ENCODE measurements at places on chromosomes 13 and 19.

- DNase-seq = peak; percentile 61
Measured at GRCh38 chr19:56350416-56351045, 35.9 kb upstream of the ZSCAN5A start.

DNA sequence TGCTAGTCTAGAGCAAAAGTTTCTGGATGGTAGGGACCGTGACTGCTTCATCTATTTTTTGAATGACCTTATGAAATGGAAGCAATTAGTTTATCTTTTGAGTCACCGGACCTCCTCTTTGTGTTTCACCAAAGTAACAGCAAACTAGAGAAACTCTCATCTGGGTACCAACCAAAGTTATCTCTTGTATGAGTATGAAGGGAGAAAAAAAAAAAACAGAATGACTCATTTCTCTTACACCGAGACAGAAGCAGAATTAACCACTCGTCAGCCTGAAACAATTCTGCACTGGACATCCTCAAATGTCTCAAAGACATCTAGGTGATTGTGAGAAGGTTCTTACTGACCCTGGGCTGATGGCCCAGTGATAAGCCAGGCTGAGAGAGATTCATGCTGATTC, 18.3 kb downstream of the ZNF100 start:
- no peak for DNase-seq

DNA sequence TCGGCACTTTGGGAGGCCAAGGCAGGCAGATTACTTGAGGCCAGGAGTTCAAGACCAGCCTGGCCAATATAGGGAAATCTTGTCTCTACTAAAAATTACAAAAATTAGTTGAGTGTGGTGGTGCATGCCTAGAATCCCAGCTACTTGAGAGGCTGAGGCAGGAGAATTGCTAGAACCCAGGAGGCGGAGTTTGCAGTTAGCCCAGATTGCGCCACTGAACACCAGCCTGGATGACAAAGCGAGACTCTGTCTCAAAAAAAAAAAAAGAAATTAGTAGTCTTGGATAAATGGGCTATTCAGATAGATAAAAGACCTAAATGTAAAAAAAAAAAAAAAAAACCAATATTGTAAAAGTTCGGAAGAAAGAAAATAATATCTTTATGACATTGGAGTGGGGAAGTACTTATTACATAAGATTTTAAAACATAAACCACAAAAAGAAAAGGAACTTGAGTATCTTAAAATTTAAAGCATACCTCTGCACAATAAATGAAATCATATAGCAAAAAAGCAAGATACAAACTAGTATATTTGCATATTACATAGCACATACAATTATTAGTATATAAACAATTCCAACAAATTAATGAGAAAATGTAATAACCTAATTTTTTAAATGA, 26.7 kb upstream of the RNASEH2B start:
- peak; percentile 59 for DNase-seq

GRCh38 chr13:79406597-79406908, 498 bp upstream of the RBM26 start:
- no peak for DNase-seq

GRCh38 chr13:35843272-35843671, 287.9 kb downstream of the DCLK1 start:
- no peak for DNase-seq

GRCh38 chr13:111255228-111255790, 65.1 kb upstream of the TEX29 start:
- no peak for DNase-seq

- DNase-seq = no peak
Measured at GRCh38 chr13:48775804-48776203, 122.1 kb downstream of the CYSLTR2 start.

GRCh38 chr13:21069561-21070004, 8.2 kb upstream of the LATS2 start:
- DNase-seq = peak; percentile 90

- DNase-seq = no peak
Measured at GRCh38 chr19:51114087-51114729, 6.0 kb upstream of the CTU1 start.

GRCh38 chr13:90070362-90070761, 1277.1 kb upstream of the MIR17HG start:
- no peak for DNase-seq

- DNase-seq = peak; percentile 58
Measured at GRCh38 chr13:44934724-44935123, 54.5 kb downstream of the NUFIP1 start.

DNA sequence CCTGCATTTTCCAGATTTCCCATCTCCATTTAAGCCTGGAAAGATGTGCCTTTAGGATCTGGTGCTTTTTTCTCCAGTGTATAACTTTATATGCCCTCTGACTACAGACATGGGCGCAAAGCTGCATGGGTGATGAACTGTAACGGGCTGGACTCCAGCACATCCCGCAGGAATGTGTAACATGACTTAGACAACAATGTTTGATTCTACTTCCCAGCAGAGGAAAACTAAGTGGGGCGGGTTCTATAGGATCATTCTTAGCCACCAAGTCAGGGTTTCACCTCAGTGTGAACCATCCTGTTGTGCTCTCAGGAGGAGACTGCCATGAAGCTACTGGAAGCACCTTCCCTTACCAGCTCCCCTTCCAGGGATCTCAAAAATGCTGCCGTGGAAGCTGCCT, 93.2 kb upstream of the SERP2 start:
- no peak for DNase-seq

DNA sequence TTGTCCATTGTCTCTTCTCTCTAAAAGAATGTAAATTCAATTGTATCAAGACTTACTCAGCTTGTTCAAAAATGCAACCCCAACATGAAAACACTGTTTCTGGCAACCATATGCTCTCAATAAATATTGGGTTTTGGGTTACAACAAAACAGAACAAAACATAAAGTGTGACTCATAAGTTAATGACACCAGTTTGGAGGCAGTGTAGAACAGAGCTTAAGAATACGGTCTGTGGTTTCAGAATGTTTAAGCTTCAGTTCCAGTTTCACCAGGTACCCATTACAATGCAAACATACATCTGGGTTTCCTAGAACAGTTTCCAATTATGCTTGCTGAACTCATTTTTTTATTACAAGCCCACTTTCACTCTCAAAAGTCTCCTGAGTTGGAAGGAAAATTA, 285.8 kb upstream of the PCDH9 start:
- DNase-seq = no peak

GRCh38 chr13:79480954-79481684, at the start of gene NDFIP2:
TSS of gene NDFIP2 (plus strand) at chr13:79481155. CDS start at chr13:79481204, 49 bp downstream.
- DNase-seq = peak; percentile 94

GRCh38 chr13:62473944-62474237, 1058.2 kb upstream of the PCDH20 start:
- no peak for DNase-seq

DNA sequence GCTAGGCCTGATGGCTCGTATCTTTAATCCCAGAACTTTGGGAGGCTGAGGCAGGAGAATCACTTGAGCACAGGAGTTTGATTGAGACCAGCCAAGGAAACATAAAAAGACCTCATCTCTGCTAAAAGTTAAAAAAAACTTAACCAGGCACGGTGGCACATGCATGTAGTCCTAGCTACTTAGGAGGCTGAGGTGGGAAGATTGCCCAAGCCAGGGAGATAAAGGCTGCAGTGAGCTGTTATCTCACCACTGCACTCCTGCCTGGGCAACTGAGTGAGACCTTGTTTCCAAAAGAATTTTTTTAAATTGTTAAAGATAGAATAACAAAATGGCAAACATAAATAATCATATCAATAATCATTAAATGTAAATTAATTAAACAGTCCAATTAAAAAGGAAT, 365.8 kb downstream of the MTUS2 start:
- no peak for DNase-seq

DNA sequence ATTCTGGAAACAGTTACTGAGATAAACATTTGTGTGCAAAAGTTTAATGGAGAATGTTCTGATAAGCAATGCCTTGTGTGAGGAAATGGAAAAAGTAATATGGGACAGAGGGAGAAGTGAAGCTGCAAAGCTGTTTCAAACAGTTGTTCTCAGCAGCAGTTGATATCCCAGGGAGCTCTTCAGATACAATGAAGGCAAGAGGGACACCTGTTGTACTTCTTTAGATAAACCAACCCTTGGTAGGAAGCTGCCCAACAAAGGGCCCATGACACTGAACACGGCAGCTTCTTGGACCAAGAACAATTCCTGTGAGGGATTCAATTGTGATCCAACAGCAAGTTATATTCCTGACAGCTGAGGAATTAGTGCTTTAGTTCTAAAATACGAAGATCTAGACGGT, 894.3 kb upstream of the PCDH20 start:
- DNase-seq = no peak

- DNase-seq = no peak
Measured at GRCh38 chr13:73451221-73452029, 392.6 kb downstream of the KLF5 start.

GRCh38 chr13:65470781-65471180, 1759.4 kb downstream of the PCDH9 start:
- no peak for DNase-seq

DNA sequence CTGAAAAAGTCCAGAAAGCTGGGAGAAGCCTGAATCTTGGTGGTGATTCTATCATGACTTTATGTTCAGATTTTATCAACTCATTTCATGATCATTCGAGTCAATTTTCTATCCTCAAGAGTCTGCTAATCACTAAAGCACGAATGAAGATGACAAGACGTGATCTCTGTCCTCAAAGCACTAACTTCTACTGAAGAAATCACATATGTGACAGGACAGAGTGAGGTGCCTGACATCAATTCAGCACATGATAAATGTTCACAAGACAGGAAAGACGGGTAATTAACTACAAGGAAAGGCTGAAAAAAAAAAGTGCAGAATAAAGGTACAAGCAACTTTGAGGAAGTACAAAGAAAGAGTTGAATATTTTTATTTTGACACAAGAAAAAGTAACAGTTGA, 487.1 kb downstream of the EFNB2 start:
- DNase-seq = no peak

DNA sequence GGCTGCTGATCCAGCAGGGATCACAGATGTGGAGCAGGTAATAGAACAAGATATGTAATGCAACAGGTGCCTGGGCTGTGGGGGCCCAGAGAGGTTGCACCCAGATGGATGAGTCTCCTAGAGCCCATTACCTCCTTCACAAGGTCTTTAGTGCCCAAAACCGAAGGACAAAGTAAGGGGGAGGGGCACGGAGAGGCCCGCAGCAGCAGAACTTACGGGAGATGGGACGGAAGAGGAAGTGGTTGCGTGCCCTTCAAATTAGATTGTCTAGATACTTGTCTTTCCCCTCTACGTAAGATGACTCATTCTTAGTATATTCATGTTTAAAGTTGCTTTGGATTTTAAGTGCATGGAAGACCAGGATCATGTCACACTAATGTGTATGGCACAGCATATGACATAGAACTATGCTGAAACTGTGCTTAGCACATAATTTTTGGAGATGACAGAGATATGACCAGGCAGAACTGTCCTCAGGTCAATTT, 5.7 kb upstream of the MRPS31 start:
- peak; percentile 92 for DNase-seq

- no peak for DNase-seq
Measured at GRCh38 chr13:77033717-77034302, 6.9 kb upstream of the FBXL3 start.

GRCh38 chr19:48487948-48488347, 18.8 kb downstream of the CYTH2 start:
- DNase-seq = no peak

GRCh38 chr13:43664700-43665191, 122.0 kb downstream of the ENOX1 start:
- DNase-seq = no peak

DNA sequence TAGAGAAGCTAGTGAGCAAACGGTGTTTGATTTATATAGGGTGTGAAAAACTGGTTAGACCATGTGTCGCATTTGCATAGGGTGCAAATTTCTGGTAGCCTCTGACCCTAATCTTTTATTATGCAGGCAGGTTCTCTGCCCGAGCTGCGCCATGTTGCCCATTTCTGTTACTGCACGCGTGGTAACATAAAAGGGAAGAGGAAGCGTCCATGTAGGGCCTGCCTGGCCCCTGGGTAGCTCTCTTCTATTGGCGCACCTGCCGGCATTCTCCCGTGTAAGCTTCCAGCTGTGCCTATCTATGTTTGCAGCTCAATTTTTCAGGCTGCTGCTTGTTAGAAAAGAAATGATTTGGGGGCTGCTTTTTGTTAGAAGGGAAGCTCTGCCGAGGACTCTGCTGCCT, 14.0 kb upstream of the CD70 start:
- DNase-seq = no peak

DNA sequence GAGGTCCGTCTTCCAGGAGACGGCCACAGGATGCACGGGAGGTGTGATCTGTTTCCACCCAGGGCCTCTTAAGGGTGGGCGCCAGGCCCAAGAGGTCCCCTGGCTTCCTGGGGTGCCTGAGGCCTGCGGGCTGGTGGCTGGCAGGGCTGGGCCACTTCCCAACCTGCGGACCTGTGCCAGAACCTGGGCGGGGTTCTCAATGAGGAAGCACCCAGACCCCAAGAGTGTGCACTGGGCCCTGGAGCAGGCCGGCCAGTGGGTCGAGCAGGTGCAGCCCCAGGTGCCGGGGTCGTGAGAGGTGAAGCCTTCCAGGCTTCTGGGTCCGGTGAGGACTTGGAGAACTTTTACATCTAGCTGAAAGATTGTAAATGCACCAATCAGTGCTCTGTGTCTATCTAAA, 6.7 kb upstream of the MICU2 start:
- DNase-seq = no peak

DNA sequence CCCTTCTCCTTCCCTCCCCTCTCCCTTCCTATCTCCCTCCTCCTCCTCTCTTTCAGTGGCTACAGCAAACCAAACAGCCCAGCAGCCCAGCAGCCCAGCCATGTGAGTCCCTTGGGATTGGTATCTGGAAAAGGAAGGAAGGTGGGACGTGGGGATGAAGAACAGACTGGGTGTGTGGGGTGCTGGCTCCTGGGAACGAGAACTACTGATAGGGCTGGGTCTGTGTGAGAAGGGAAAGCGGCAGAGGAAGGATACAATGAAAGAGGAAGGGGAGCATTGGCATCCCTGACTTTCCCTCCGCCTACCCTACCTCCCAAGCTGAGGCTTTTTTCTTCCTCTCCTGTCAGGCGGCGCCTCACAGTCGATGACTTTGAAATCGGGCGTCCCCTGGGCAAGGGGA, 863 bp downstream of the AURKC start:
- DNase-seq = no peak

GRCh38 chr13:101303521-101303920, 112.8 kb downstream of the NALCN start:
- DNase-seq = peak; percentile 8

DNA sequence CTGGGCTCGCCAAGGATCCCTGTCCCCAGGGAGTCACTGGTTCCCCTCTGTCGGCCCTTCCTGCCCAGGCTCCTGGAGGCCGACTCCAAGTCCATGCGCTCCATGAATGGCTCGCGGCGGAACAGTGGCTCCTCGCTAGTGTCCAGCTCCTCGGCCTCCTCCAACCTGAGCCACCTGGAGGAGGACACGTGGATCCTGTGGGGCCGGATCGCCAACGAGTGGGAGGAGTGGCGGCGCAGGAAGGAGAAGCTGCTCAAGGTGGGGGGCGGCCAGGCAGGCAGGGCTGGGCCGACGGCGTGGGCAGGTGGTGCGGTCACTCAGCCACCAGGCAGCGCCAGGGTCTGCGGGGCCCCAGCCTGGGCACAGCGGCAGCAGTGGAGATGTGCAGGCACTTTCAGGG, 17.6 kb downstream of the EVI5L start:
- no peak for DNase-seq

Measured in NB4 (cell line).